ENCODE measurements at places on chromosomes 3 and 15.
A peak's percentile ranks its signal among the peaks of the same experiment; 100 is the strongest.

DNA sequence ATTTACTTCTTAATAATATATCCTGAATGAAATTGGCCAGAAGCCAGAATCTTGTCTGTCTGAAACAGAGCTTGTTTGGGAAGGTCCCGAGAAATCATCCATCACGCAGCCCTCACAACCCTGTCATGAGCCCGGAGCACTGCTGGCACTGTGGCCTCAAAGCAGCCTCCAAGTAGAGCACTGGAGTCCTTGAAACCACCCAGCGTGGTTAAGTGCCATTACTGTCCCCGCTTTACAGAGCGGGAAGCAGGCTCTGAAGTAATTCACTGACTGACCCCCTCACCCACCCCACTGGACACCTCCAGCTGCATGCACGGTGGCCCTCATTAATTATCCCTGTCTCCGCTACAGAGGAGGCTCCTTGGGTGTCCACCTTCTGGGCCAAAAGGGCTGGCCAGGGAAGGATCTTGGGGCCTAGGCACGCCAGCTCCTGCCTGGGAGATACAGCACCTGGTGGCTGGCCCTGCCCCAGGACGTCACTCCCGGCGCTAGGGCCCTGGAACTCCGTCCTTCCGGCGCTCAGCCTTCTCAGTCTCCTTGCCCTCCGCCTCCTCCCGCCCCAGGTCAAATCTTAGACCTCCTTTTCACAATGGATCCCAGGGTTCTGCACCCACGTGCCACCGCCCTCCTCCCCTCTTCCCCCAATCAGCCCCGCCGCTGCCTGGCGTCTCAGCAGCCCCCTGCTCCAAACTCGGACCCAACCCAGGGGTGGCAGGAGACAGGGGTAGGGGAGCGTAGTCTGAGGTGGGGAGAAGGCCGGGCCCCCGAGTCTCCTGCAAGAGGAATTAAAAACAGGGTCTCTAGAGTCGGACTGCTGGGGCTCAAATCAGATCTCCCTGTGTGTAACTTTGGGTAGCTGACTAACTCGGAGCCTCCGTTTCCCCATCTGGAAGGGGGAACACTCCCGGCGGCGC lies 1.1 kb downstream of the TKT start:
- no peaks in the 10 kb centered on the region for H3K27me3 ChIP-seq
- H3K4me3 ChIP-seq, result peak overlapping the region; percentile 94
- no peaks in the 10 kb centered on the region for H3K36me3 ChIP-seq
- peak; percentile 72 for DNase-seq
- peak overlapping the region; percentile 68 for H3K27ac ChIP-seq
- peaks cover 23% of the 10 kb centered on the region for H3K4me1 ChIP-seq

DNA sequence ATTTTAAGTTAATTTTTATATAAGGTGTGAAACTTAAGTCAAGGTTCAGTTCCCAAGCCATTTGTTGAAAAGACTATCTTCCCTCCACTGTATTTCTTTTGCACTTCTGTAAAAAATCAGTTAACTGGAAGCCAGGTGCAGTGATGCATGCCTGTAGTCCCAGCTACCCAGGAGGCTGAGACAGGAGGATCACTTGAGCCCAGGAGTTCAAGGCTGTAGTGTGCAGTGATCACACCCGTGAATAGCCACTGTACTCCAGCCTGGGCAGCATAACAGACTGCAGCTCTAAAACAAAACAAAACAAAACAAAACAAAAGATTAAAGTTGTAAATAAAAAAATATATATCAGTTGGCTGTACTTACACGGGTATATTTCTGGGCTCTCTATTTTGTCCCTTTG lies 33.1 kb upstream of the SEC22A start:
- H3K27me3 ChIP-seq, result no peaks in the 10 kb centered on the region
- H3K4me3 ChIP-seq, result no peak overlapping the region
- DNase-seq, result no peak
- H3K36me3 ChIP-seq, result no peaks in the 10 kb centered on the region
- no peak overlapping the region for H3K27ac ChIP-seq

- H3K4me1 ChIP-seq, result no peaks in the 10 kb centered on the region
- peak; percentile 31 for DNase-seq
- H3K27ac ChIP-seq, result no peak overlapping the region
These were observed 94.0 kb upstream of the MEX3B start for GRCh38 chr15:82139823-82140268.

- DNase-seq, result no peak
- H3K27me3 ChIP-seq, result no peaks in the 10 kb centered on the region
- H3K36me3 ChIP-seq, result peaks cover 11% of the 10 kb centered on the region
- H3K4me3 ChIP-seq, result no peak overlapping the region
- H3K27ac ChIP-seq, result no peak overlapping the region
These were observed 21.2 kb downstream of the RAD18 start for GRCh38 chr3:8942115-8942514.

DNA sequence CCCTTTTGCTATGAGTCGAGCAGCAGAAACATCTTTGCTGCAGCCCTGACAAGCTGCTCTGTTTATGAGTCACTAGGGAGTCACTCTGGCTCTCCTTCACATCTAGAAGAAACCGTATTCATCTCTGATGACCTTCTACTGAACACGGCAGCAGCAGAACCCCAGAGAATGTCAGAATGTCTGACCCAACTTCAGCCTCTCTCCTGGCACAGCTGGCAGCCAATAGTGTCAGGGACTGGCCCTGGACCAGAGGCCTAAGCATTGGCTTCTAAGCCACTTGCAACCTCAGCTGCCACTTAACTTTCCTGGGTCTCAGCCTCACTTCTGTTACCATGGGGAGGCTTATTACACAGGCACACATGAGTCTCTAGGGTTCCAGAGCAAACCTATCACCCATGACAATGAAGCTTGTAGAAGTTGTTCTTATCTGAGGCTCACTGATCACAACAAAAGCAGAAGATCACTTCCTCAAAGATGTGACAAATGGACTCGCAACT lies 184.1 kb upstream of the TLE3 start:
- no peaks in the 10 kb centered on the region for H3K36me3 ChIP-seq
- H3K4me3 ChIP-seq, result no peak overlapping the region
- no peak overlapping the region for H3K27ac ChIP-seq
- H3K4me1 ChIP-seq, result no peaks in the 10 kb centered on the region

GRCh38 chr3:24683633-24684384 lies 189.2 kb upstream of the THRB start:
- H3K27me3 ChIP-seq, result no peaks in the 10 kb centered on the region
- H3K36me3 ChIP-seq, result no peaks in the 10 kb centered on the region
- 0 out of 2 replicates have a peak, but pooled peaks cover 7% of the 10 kb centered on the region for H3K4me1 ChIP-seq
- H3K27ac ChIP-seq, result no peak overlapping the region
- no peak overlapping the region for H3K4me3 ChIP-seq
- DNase-seq, result no peak

DNA sequence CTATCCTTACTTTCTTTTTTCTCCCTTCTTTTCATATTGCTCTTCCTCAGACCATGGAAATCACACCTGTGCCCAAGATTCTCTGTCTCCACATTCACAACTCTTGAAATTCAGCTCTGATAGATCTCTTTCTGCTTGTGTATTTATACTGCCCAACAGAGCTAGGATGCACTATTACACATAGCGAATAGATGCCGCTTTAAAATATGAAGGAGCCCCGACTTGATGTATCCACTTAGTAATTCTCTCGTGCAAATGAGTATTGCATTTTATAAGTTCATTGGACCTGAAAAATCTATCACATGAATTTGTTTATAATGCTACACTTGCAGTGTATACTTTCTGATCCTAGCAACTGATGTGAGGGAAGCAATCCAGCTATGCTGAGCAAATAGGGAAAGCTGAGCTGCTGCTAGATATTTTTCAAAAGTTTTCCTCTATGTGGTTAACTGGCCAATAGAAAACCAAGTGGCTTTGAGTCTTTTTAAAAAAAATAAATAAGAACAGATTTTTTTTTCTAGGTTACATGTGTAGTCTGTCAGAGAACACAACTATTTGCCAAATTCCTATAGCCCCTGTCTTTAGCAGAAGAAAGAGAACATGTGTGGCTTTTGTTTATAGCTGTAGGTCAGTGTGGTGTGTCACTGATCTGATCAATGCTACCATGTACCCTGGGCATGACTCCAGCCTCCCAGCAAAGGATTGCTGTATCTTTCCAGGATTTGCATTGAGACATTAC lies 64.3 kb upstream of the LEKR1 start:
- H3K36me3 ChIP-seq, result no peaks in the 10 kb centered on the region
- no peak overlapping the region for H3K4me3 ChIP-seq
- no peaks in the 10 kb centered on the region for H3K27me3 ChIP-seq

DNA sequence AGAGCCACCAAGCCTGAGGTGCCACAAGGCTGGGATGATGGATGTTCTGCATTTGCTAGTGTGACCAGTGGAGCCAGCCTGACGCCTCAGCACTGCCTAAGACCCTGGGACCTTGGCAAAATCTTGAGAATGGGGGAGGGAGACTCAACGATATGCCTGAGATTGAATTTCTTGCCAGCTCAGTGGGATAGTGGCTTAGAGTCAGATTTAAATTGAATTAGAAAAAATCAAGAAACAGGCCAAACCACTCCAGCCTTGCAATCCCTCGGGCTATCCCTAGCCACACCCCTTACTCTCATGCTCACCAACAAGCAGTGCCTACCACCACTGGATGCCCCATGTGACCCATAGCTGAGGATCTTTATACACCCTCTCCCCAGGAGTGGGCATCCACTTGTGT lies 18.7 kb upstream of the PDE8A start:
- H3K4me1 ChIP-seq, result 0 out of 2 replicates have a peak, but pooled peaks cover 5% of the 10 kb centered on the region
- no peak overlapping the region for H3K4me3 ChIP-seq
- no peaks in the 10 kb centered on the region for H3K36me3 ChIP-seq
- DNase-seq, result no peak
- H3K27ac ChIP-seq, result no peak overlapping the region

- no peaks in the 10 kb centered on the region for H3K27me3 ChIP-seq
- H3K4me1 ChIP-seq, result peaks cover 26% of the 10 kb centered on the region
- no peaks in the 10 kb centered on the region for H3K36me3 ChIP-seq
- peak overlapping the region; percentile 94 for H3K27ac ChIP-seq
- peak; percentile 63 for DNase-seq
These were observed 358.3 kb upstream of the CFAP20DC start for GRCh38 chr3:59408047-59408624.

- H3K27ac ChIP-seq, result no peak overlapping the region
- H3K4me3 ChIP-seq, result no peak overlapping the region
- no peaks in the 10 kb centered on the region for H3K36me3 ChIP-seq
- H3K27me3 ChIP-seq, result no peaks in the 10 kb centered on the region
- no peak for DNase-seq
These were observed 101.5 kb upstream of the ASB14 start for GRCh38 chr3:57393977-57394376.

- H3K4me3 ChIP-seq, result no peak overlapping the region
- H3K27me3 ChIP-seq, result no peaks in the 10 kb centered on the region
- DNase-seq, result no peak
- H3K4me1 ChIP-seq, result peaks cover 22% of the 10 kb centered on the region
These were observed 1.1 kb upstream of the UTS2B start for GRCh38 chr3:191331388-191331787.

DNA sequence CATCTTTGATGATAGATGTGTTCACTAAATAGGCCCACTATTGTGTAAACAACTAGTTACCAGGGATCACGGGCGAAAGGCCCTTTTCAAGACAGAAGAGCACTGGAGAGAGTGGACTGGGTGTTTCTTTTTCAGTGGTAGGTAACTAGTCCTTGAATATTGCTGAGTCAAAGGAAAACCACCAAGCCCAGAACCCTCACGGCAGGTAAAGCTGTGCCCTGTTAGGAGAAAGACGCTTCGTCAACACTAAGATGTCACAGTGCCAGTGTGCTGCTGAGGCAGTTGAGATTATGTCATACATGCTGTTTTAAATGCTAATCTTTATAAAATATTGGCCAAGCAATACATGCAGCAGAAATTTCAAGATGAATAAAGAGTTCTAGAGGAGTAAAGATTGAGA lies 578.6 kb downstream of the PYDC2 start:
- no peaks in the 10 kb centered on the region for H3K27me3 ChIP-seq
- DNase-seq, result peak; percentile 93
- no peak overlapping the region for H3K4me3 ChIP-seq
- peak overlapping the region; percentile 82 for H3K27ac ChIP-seq
- H3K36me3 ChIP-seq, result no peaks in the 10 kb centered on the region

DNA sequence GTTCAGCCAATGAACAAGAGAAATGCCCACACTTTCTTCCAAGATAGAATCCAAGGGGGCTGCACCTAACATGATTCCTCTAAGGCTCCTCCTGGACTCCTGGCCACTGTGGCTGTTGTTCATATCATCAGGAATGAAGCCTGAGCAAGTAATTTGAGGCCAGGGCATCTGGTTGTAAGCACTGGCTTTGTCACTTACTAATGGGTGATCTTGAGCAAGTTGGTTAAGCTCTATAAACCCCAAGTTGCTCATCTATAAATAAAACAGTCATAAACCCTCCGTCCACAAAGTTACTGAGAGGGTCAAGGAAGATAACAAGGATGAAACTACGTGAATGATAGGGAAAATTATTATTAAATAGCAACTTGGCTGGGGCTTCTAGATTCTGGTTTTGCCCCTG lies 58.3 kb downstream of the CDC25A start:
- H3K36me3 ChIP-seq, result no peaks in the 10 kb centered on the region
- H3K27me3 ChIP-seq, result no peaks in the 10 kb centered on the region
- no peak overlapping the region for H3K27ac ChIP-seq

DNA sequence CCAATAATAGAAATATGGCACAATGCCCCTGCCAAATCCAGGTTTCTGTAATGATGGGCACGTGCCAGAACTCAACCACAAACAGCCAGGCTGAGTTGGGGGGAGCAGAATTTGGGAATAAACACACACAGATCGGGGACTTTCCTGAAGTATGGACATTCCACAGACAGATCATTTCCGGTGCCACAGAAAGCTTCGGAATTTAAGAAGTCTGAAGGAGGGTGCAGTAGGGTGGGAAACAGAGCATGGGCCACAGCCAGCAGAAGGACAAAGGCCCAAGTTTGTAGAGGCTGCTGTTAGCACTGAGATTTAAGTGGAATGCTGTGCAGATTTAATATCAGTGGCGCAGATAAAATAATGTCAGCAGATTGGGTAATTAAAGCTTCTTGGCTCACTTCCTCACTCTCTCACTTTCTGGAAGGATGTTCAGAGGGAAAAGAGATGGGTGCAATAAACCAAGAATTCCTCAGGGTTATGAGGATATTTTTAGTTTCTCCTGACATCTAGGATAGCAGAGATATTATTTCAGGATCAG lies 67.4 kb downstream of the MYLK start:
- H3K27ac ChIP-seq, result no peak overlapping the region
- no peak overlapping the region for H3K4me3 ChIP-seq
- DNase-seq, result no peak
- H3K27me3 ChIP-seq, result no peaks in the 10 kb centered on the region
- H3K4me1 ChIP-seq, result no peaks in the 10 kb centered on the region
- no peaks in the 10 kb centered on the region for H3K36me3 ChIP-seq

- H3K4me3 ChIP-seq, result no peak overlapping the region
- no peaks in the 10 kb centered on the region for H3K27me3 ChIP-seq
- no peaks in the 10 kb centered on the region for H3K4me1 ChIP-seq
- no peaks in the 10 kb centered on the region for H3K36me3 ChIP-seq
These were observed 598.1 kb upstream of the GOLIM4 start for GRCh38 chr3:168693870-168694269.

GRCh38 chr15:101374326-101374725 lies 79.3 kb upstream of the SNRPA1 start:
- no peak for DNase-seq
- H3K27me3 ChIP-seq, result no peaks in the 10 kb centered on the region
- H3K27ac ChIP-seq, result no peak overlapping the region
- H3K4me1 ChIP-seq, result no peaks in the 10 kb centered on the region
- H3K36me3 ChIP-seq, result no peaks in the 10 kb centered on the region
- H3K4me3 ChIP-seq, result no peak overlapping the region
